ENCODE measurements at places on chromosomes 7 and 10.
A peak's percentile ranks its signal among the peaks of the same experiment; 100 is the strongest.

- peak; percentile 95 for DNase-seq
Observed at GRCh38 chr7:129494041-129494440, 8.3 kb upstream of the SMKR1 start.

GRCh38 chr10:13990392-13990805 is 340.3 kb downstream of the FRMD4A start:
- DNase-seq = peak; percentile 27

DNA sequence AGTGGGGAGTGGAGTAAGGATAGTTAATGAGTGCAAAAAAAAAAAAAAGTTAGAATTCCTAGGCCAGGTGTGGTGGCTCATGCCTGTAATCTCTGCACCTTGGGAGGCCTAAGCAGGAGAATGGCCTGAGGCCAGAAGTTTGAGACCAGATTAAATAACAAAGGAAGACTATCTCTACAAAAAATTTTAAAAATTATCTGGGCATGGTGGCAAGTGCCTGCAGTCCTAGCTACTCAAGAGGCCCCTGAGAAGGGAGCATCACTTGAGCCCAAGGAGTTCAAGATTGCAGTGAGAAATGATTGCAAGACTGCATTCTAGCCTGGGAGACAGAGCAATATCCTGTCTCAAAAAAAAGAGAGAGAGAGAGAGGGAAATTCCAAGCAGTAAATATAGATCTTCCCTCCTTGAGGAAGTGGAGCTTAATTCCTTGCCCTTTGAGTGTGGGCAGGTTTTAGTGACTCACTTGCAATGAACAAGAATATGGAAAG is 19.5 kb upstream of the CSTF2T start:
- DNase-seq = peak; percentile 74

DNA sequence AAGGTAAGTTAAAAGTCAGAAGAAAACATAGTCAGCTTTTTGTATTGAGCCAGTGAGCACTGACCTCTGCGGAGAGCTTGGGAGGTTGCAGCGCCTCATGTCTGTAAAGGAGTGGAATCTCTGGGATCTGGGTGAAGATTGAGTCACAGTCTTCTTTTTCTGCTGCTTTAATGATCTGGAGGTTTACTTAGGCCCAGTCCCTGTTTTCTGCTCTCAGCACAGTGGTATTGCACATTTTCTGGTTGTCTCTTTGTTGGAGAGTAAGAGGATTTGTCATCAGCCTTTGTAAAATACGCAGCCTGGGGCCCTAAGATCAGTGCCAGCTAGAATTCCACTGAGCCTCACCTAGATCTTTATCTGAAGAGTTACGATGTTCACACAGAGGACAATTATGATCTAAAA is 58.3 kb upstream of the GJD4 start:
- DNase-seq = peak; percentile 54

- no peak for DNase-seq
Observed at GRCh38 chr7:138980563-138981291, 462 bp downstream of the KIAA1549 start.

Measured in amniotic epithelial cell (primary cell).